ENCODE measurements at places on chromosomes 16 and 17.
A peak's percentile ranks its signal among the peaks of the same experiment; 100 is the strongest.

- DNase-seq: no peak
These were observed 22.4 kb downstream of the ALDH3A2 start for GRCh38 chr17:19670908-19671307.

DNA sequence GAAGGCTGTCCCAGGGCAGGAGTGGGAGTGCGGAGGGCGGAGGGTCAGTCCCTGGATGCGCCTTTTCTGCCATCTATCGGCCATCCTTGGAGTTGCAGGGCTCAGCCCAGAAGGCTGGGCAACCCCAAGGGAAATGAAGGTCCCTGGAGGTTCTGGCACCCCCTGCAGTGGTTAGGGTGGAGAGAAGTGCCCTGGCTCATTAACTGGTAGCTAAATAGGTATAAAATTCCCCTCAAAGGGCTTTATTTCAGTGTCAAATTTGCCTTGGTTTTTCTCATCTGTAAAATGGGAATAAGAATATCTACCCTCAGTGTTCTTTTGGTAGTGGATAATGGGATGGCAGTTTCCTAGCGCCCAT, 22.4 kb downstream of the C17orf75 start:
- DNase-seq: peak; percentile 71

GRCh38 chr16:19874851-19875546, 9.6 kb downstream of the GPRC5B start:
- DNase-seq: no peak

- DNase-seq: peak; percentile 43
These were observed 13.5 kb downstream of the PSMD7 start for GRCh38 chr16:74309789-74310781.

DNA sequence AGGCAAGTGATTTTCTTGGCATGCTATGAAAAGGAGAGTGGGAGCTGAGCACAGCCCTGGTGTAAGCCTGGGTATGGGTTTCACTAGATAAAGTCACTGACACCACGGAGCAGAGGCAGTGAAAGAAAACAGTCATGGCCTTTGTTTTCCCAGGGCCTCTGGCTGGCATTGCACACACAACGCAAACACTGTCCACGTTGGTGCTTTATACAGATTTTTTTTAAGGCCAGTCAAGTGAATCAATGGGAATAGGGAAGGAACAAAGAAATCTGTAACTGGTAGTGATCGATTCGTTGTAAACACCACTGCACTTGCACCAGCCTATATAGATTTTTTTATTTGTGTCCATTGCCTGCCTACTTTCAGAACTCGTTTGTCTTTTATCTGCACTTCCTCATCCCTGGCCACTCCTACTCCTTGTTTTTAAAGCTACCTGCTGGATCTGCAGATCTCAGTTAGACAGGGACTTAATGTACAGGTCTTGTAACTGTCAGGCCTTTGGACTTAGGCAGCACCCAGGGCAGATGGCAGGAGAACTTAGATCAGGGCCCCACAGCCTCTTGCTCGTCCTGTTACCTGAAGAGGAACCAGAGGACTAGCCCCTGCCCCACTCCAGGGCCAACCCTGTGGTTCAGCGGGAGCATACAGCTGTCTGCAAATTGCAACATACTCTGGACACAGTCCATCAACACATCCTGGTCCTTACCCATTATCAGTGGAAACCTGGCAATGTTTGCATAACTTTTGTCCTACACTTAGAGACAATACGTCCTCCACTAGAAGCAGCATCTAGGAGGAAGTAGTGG, 10.6 kb upstream of the TMIGD1 start:
- no peak for DNase-seq

DNA sequence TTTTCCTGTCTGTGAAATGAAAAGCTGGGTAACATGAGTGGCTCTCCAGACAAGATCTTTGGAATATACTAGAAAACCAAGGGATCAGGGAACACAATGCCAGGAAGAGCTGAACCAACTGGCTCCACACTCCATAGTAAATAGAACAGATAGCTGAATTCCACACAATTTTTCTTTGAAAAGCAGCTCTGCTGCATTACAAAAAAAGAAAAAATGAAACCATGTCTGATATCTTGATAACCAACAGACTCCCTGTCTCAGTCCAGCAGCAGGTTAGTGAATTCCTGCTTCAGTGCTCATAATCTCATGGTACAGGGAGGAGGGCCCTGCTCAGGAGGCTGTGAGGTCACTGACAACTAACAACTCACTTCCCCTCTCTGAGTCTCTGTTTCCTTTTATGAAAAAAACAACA, 97.1 kb downstream of the CDH11 start:
- DNase-seq: no peak

DNA sequence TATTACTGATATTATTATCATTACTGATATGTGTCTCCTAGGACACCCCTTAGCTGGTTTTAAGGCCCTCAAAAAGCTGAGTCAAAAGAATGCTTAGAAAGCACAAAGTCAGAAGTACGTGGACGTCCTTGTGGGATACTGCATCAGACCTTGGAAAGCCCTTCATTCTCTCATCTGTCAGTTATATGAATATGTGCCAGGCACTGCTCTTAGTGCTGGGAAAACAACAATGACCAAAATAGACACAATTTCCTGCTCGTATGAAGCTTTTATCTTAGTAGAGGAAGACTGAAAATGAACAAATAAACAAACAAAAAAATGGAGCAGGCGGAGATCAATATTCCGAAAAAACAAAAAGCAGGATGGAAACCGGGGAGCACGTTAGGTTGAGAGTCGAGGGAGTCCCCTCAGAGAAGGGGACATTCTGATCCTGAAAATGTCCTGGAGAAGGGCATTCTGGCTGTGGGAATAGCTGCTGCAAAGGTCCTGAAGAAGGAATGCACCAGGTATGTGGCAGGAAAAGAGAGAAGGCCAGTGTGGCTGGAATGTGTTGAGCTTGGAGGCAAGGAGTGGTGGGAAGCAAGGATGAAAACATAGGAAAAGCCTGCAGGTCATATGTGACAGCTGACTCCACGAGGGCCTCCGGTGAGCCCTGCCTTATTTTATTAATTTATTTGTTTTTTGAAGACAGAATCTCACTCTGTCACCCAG, 15.5 kb upstream of the TMEM94 start:
- DNase-seq: no peak
